ENCODE measurements at places on chromosomes 3 and 15. TPM values are rescaled to one million over a fixed set of nuclear protein-coding genes. Genes with fewer than 3 reads are reported as not detected.

DNA sequence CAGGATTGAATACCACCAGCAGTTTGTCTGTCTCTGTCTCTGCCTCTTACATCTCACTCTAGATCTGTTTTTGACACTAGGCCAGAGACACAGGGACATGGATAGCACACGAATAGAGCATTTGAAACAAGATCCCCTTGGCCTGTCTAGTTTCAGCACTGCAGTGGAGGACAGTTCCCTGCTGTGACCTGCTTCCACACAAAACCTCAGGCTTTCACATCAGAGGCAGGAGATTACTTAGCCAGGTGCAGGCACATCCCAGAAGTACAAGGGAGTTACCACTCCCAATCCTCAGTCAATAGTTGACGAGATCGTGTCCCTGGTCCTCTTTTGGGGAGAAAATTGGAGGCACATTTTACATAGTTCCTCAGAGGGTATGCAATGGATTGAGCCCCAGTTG, 34.0 kb upstream of the CCK start:
- DNase-seq = peak; percentile 43

DNA sequence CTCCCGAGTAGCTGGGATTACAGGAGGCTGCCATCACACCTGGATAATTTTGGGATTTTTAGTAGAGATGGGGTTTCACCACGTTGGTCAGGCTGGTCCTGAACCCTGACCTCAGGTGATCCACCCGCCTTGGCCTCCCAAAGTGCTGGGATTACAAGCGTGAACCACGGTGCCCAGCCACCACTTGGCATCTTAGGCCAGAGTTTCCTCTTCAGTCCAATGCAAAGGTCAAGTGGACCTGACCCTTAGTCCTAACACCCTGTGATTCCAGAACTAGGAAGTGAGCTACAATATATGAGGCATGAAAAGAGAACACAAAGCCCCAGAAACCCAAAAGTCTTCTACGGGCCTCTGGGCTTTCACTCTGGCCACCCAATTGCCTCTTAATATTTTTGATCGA, 5.3 kb downstream of the MYLK start:
- DNase-seq = no peak

- DNase-seq = no peak
Measured at GRCh38 chr3:29668233-29668632, 387.4 kb downstream of the RBMS3 start.

- DNase-seq = no peak
Measured at GRCh38 chr3:37029111-37029510, 35.8 kb downstream of the MLH1 start.

GRCh38 chr3:125240496-125240895, 27.9 kb upstream of the SLC12A8 start:
- DNase-seq = no peak

DNA sequence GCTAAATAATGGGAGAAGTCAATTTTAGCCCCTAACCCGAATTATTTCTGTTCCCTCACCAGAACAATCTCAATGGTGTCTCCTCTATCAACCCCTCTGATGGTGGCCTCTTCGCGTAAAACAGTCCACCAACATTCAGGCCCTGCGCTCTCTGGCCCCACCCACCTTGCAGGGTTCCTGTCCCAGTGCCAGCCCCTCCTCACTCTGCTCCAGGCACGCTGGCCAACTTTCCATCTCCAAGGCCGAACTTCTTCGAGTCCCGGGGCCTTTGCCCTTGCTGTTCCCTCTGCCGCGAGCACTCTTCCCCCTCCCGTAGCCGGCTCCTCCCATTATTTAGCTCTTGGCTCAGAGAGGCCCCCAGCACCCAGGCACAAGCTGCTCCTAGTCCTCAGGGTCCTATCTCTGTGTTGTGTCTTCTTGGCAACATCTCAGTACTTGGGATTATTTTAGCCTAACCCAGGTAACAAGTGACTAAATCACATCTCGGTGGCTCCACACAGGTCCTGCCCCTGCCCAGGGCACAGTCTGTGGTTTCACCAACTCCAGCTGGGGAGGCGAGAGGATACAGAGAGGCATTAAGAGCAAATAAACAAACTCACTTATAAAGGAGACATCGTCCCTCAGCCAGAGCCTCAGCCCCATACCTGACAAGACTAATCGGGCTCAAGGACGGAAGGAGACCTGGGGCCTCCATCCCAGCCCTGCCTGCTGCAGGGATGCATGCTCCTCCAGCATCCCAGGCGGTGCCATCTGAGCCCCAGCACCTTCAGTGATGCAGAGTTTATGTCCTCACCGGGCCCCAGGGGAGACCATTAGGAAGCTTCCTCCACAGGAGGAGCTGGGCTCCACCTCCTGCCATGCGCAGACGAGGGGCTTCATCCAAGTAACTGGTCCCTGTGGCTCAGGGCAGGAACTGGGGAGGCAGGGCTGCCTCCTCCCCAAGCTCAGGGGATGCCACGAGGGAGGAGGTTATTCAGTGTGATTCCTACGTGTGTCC, 19.7 kb upstream of the IQSEC1 start:
- DNase-seq = no peak

GRCh38 chr3:37094636-37095035, 79.7 kb downstream of the LRRFIP2 start:
- no peak for DNase-seq

- no peak for DNase-seq
Measured at GRCh38 chr3:69690-70089, 126.9 kb upstream of the CHL1 start.

DNA sequence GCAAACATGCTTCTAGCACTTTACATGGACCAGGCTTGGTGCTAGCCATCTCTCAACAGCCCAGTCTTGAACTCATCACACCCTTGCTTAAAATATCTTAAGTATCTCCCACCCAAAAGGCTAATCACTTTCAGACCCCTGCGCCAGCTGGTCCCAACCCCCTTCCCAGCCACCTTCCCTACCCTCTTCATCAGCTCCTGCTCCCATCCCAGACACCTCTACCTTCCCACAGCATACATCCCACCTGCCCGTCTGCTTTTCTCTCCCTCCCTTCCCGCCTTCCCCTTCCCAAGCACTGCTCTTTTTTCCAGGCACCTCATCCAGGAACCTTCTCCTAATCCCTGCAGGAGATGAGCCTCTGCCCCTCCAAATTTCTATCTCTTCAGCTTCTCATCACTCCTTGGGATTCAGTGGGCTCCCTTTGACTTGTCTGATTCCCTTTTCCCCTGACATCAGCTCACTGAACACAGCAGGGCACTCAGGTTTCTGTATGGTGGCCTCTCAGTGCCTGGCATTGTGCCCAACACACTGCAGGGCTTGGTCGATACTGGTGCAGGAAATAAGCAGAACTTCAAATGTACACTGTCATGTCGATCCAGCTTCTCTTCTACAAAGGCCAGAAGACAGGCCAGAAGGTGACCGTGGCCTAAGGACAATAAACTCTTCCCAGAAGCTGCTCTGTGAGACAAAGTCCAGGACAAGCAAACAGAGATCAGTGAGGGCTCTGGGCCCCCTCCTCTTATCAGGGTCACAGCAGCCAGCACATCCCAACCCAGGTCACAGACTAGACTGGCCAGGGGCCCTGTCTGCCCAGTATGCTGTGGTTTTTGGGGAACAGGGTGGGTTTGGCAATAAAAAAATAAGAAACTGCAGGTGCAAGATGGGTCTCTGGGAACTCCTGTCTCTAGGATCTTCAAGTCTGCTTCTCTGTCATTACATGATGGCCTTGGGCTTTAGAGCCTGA, 2.2 kb upstream of the ITIH1 start:
- DNase-seq = no peak

- no peak for DNase-seq
Measured at GRCh38 chr3:11553436-11554235, 90.1 kb downstream of the VGLL4 start.

DNA sequence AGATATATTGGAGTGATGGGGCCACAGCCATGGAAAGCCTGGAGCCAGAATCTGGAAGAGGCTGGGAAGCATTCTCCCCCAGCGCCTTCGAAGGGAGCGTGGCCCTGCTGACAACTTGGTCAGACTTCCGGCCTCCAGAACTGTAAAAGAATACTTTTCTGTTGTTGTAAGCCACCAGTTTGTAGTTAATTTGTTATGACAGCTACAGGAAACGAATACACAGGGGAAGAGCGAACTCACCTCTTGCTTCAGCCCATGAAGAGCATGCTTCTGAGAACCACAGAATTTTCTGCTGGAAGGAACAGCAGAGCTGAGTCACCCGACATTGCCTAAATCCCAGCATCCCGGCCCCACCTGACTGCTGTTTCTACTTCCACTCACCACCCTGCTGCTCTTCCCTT, 501.7 kb downstream of the SHQ1 start:
- no peak for DNase-seq

- no peak for DNase-seq
Measured at GRCh38 chr15:34772312-34772711, 17.5 kb upstream of the GJD2 start.

DNA sequence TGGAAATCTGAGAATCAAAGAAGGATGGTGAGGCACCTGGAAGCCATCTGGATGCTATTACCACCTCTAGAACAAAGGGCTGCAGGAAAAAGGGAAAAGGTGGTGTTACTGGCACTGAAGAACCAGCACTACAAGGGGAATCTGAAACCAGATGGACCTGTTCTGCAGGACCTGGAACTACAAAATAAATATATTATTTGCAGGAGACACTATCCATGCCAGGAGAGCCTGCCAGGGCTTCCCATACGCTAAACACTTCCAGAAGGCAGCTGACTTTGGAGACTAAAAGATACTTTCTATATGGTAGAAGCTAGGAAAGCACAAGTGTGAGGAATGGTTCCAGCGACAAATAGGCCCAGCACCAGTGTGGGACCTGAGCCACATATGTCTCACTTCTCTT, 83.4 kb upstream of the POU1F1 start:
- no peak for DNase-seq

- DNase-seq = no peak
Measured at GRCh38 chr15:24865303-24865702, 89.5 kb upstream of the SNRPN start.

DNA sequence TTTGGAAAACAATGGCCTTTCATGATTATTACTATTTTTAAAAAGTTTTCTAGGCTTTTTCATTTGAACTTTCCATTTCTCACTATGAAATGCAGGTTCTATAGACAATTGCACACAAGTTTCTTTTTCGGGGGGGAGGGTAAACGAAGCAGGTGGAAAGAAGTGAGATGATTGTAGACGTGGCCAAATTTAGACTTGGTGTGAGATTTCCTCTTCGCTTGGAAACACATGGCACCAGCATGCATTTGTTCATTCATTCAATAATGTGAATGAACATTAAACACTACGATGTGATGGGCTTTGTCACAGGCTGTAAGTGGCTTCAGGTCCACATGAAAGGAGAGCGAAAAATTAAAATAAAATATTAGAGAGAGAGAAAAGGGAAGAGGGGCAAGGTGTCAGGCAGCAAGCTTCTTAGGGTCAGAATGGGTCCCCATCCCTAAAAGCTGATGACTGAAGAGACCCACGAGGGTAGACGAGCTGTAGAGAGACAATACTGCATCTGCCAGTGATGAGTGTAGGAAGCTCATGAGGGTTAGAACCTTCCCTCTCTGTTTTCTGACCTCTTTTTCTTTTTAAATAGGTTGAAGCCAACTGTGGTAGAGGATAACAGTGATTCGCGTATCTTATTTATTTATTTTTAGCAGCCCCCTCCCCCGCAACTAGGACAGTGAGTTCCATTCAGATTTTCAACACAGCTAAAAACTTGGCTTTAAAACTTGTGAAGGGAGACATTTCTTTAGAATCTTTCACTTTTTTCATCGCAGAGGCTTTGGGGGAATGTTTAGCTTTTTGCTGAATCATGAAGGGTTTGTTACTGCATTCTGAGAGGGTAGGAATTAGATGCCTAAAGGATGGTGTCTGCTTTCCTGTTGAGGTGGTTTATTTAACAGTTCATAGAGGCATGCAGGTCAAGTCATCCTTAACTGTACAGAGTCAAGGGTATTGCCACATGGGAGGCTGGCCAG, 36.2 kb downstream of the GAP43 start:
- DNase-seq = no peak

DNA sequence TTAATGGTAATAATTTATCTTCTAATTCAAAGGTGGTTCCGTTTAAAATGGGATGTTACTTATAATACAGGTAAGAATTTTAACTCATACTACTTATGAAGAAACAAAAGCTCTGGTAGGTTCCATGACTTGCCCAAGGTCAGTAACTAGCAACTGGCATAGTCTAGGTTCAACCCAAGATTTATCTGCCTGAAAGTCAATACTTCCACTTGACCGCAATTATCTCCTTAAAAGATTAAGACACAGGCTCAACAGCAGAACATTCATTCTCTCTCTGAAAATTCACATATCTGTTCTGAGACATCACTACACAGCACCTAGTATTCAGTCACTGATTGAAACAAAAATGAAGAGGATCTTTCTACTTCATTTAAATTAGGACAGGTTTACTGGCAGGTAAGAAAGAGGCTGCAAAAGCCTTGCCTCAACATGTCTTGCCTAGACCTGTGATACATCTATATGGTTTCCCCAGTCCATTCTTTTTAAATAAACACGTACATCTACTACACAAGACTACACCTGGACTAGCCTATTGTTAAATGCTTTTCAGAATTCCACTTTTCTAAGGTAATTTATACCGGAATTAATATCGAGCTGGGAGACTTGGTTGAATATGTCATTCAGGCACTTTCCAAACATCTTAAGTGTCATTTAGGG, 1.2 kb downstream of the CSNK1G1 start:
- no peak for DNase-seq

GRCh38 chr15:99702895-99703602, 30.2 kb downstream of the LYSMD4 start:
- no peak for DNase-seq

DNA sequence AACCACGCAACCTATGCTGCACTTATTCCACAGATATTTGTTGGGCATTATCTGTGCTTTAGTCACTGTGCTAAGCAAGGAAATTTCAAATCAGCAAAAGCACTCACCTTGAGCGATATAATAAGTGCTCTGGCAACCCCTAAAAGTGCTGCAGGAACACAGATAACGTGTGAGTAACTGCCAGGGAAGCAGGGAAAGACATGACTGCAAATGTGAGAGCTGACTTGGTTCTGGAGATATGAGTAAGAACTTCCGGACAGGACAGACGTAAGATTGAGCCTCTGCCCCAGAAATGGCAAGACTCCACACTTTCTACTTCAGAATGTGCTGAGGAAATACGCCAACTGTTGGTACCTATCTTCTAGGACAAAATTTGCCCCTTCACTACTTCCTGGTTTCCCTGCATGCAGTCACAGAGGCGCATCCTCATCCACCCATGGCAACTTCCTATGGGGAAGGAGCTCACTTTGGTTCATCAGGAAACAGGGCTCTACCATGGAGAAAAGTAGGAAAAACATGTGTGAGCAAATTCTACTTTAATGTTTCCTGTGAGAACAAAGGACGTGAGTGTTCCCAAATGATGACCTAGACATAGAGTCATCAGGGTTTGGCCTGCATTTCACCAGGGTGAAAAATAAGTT, 41.7 kb downstream of the AQP9 start:
- DNase-seq = no peak

GRCh38 chr15:64251658-64252057, 88.8 kb upstream of the PPIB start:
- DNase-seq = no peak

GRCh38 chr15:17026633-17027032, 3515.0 kb downstream of the GOLGA6L6 start:
- DNase-seq = no peak

GRCh38 chr3:157982359-157982758, 123.9 kb downstream of the SHOX2 start:
- DNase-seq = no peak

Gene ECE2
- not detected for total RNA-seq

Gene WDR5B
- total RNA-seq = 6.8 TPM

Gene UBA7
- total RNA-seq = 6.0 TPM

Gene CPA3
- total RNA-seq = not detected

Gene C3orf62
- total RNA-seq = 9.2 TPM

Gene GRAMD1C
- 2.4 TPM for total RNA-seq

Gene ABHD10
- 52.7 TPM for total RNA-seq

Gene GPR149
- not detected for total RNA-seq

Gene ARHGEF26
- total RNA-seq = 19.3 TPM

Gene GPR27
- total RNA-seq = 9.4 TPM

Gene ADAMTS7
- 62.9 TPM for total RNA-seq

Measured in neural crest cell (in vitro differentiated cells).